Pons (tissue), 1 donor: ENCODE measurements at places on chromosomes 6 and 20.

DNA sequence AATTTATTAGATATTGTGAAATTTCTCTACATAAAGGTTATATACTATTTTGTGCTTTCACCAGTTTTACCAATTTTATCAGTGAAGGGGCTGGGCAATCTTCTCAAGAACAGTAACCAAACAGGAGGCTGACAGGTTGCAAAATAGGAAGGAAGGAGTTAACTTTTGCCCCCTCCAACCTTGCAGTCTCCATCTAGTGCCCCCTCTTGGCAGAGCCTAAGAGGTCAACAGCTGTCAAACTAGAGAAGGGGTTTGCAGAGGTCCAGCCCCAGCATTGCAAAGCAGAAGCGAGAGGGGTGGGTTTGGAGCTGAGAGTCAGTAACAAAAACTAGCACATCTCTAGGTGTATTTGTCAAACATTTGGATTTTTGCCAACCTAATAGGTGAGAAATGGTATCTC, 391.0 kb downstream of the CDC5L start:
- DNase-seq, result no peak

DNA sequence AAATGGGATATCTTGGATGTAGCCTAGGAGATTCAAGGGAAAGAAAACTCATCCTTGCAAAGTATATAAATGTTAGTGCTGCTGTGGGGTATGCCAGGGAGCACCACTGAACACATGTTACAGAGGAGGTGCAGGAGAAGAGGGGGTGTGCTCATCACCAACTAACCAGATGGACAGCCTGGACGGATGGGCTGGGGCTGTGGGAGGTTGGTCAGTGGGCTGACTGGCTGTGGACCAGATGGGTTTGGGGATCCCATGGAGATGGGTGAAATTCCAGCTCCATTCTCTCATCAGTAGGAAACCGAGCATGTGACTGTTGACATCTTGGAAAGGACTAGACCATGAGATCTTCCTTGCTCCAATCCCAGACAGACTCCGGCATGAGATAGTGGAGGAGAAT, 201.0 kb downstream of the LRFN2 start:
- DNase-seq, result no peak

DNA sequence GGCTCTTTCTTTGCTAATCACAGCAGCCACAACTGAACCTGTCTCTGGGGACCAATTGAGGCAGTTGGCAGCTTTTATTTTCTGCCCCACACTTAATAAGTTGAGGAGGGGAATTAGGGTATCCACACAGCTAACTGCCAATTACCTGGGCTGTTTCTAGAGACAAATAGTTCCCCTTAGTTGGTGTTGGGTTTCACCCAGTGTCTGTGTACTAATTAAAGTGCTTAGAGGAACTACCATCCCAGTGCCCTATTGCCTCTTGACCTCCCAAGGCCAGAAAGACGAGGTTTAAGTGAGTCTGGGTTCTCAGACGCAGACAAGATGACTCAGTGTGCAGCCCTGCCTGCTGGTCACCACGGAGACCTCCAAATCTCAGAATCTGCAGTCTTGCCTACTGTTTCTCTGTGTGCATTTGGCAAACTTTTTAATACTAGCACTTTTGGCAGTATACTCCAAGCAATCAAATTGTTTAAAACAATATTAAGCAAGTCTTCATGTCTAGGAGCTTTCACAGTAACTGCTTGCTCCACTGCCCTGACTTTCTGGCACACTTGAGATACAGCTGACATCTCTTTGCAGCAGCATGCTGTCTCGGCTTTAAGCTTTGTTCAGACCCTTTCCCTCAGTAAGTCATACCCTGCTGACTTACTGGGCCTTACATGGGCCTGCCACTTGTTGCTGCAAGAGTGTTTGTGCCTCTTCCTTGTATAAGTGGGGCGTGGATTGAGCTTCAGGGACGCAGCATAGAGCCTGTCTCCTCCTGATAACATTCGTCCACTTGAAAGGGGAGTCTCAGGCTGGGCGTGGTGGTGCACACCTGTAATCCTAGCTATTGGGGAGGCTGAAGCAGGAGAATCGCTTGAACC, 31.9 kb downstream of the STK35 start:
- DNase-seq, result peak; percentile 20

DNA sequence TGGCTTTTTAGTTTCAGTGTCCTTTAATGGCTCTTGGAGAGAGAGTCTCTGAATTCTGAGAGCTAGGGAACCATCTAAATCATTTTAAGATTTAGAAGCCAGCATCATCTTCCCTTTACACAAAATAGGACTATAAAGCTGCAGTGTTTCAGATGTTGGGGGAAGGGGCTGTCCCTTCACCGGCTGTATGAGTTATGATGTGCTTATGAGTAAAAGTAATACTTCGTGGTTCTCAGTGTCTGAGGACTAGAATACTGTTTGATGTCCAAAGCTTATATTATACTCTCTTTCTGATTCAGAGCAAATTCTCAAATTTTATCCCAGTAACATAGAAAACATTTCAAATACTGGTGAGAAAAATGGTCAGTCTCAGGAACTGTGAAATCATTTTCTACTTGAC, 63.5 kb upstream of the FAM8A1 start:
- no peak for DNase-seq

DNA sequence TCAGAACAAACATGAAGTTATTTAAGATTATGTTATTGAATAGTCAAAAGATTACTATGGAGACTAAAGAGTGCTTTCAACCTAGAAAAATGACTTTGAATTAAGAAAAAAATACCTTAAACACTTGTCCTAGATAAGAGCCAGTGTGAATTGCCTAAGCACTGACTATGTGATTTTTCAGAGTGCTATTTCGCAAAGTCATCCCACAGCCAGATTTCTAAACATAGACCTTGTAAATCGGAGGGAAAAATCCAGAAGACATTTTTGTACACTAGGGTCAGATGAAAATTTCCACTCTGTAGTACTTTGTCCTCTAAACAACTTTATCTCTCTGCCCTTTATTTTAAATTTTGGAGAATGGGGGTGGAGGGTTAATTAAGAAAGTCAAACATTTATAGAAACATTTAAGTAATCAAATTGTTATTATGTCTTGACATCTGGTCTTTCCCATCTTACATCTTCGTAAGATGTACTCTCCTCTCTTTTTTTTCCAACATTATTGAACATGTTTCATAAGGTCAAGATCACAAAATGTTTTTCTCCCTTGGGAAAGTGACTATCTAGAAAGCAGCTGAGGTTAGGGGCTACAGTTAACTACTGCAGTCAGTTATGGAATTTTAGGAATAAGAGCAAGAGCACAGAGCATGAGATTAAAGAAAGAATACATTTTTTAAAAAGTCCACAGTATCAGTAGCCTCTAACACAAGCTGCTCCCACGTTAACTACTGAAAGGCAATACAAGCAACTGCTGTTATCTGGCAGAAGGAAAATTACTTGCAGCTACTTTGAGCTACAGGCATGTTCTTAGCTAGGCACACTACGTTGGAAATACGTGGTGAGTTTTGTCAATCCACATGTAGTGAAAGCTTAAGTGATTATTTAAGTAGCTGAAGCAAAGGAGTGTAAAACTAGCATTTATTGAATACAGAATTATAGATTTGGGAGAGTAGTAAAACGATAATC, 648.5 kb downstream of the HTR1B start:
- no peak for DNase-seq

DNA sequence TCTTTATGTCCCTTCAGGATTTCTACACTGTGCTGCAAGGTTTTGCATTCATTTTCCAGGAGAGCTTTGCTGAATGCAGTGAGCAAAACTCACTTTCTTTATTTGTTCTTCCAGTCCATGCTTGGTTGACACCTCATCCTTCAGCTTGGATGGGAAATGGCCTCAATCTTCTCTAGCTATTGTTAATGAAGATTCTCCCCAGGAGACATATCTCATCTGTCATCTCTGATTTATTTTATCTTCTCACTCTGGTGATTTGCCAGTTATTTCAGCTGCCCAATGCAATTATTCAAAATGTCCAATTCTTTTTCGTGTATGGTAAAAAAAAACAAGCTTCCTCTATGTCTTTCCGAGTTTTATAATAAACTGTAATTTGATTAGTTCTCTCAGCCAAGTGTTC, 77.9 kb upstream of the PAK5 start:
- no peak for DNase-seq

DNA sequence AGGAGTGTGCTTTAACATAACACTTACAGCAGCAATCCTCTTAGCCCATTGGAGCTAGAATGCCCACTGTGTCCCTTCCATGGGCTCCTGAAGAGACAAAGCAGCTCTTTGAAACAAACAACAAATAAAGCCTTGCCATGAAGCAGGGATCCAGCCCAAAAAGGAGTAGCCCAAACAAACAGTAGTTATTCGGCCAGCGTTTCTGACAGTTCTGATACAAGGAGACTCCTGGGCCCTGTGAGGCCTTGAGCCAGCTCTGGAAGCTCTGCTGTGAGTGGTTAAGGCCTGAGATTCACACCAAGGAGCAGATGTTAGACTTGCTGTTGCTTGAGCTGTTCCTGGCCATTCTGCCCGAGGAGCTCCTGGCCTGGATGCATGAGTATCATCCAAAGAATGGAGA, 16.9 kb upstream of the ZSCAN16 start:
- DNase-seq, result peak; percentile 92

- no peak for DNase-seq
Measured at GRCh38 chr6:27669295-27669623, 196.4 kb upstream of the ZNF184 start.

GRCh38 chr6:100370265-100370664, 94.5 kb downstream of the SIM1 start:
- DNase-seq, result no peak

DNA sequence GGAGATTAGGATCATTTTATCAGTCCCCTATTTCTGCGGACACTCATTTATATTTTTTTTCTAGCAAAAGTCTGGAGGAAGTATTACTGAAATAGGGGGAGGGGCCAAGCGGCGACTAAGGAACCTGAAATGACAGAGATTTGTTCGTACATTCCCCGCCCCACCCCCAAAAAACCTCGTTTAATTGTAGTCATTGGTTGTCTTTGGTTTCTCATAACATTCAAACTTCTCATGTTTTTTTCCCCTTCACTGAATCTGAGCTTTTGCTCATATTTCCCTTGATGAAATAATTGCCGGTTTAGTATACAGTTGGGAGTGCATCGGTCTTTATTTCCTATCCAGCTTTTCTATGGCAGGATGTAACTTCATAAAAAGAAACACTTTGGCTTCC, 768 bp upstream of the FYN start:
- DNase-seq, result peak; percentile 24

DNA sequence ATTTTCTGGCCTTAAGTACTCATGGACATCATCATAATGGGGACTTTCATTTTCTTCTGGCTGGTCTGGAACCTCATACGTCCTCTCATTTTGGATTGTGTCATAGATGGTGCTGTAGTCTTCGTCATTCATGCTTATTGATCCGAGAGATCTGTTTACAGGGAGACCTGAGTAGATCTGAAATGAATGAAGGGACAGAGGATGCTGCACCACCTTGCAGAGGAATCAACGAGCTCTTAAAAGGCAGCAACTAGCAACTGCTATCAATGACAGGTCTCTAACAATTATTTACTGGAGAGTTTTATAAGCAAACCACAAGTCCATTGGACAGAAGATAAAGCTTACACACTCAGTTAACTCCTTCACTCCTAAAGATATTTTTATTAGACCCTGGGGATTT, 49.7 kb upstream of the ENPP4 start:
- DNase-seq, result no peak

DNA sequence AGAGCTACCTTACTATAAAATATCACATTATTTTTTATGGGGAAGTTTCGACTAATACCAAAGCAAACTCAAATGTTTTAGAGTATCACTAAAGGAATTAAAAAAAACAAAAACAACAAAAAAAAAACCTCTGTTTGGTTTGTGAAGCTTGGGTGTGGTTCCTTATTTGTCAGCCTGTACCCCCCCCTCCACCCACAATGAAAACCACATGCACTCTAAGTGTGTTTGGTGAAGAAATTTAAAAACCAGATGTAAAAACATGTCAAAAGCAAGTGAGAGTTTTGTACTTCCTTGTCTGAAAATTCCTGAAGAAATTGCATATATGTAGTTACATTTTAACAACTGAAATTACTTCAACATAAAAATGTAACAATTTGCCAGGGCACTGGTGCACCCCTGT, 3.1 kb downstream of the STK38 start:
- DNase-seq, result no peak

DNA sequence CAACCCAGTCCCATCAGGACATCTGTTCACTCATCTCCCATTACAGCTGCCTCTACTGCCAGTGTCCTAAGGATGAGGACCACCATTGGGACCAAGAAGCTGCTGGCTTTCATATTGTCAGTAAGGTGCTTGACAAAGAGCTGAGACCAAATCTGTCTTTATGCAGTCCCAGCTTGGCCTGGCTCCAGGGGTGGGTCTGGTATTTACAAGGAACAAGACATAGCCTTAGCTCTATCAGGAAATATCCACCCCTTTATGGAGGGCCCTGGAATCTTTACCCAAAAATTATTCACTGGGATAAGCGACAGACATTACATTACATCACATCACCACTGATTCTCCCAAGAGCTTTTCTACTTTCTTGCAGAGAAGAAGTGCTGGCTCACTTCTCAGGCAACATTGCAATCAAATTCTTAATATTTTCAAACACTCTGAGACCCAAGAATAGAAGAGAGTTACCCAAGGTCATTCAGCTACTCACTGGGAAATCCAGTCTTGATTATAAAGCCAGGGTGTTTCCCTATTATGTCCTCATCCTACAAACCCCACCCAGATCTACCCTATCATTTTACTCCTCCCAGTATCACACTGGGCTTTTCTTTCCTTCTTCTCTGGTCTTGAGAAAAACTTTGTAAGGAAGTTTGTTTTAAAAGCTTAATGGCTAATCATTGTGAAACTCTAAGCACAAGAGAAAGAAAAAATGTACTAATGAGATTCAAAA, 11.5 kb upstream of the PI3 start:
- no peak for DNase-seq

DNA sequence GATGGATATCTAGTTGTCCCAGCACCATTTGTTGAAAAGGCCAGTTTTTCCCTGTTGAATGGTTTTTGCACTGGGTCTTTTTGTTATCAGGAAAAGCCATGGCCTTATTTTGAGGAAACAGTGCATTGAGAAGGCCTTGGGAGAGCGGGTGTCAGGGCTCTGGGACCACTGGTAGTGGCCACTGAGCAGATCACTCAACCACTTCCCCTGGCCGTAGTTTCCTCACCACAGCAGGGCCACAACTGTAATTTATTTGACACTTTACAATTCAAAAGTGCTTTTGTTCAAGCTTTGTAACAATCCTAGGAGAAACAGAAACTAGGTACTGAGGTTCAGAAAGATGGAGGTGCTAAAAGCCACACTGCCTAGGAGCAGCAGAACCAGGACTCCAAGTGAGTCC, 281.8 kb downstream of the GMDS start:
- DNase-seq, result no peak

DNA sequence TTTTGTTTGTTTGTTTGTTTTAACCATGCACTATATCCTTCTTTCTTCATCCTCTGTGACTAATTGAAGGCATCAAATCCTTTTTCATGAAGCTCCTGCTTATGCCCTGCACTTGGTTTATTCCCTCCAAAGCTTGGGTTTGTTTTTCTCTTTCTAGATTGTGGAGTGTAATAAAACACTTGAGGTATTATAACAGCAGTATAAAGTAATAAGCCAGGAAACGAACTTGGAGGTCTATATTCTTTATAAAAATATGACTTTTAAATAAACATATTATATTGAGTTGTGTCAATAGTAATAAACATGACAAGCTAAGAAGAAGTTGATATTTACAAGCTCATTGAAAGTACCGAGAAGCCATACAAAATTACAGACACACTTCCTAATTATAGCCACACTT, 659.4 kb downstream of the RFPL4B start:
- DNase-seq, result no peak
